ENCODE measurements at places on chromosomes 12 and 14.

DNA sequence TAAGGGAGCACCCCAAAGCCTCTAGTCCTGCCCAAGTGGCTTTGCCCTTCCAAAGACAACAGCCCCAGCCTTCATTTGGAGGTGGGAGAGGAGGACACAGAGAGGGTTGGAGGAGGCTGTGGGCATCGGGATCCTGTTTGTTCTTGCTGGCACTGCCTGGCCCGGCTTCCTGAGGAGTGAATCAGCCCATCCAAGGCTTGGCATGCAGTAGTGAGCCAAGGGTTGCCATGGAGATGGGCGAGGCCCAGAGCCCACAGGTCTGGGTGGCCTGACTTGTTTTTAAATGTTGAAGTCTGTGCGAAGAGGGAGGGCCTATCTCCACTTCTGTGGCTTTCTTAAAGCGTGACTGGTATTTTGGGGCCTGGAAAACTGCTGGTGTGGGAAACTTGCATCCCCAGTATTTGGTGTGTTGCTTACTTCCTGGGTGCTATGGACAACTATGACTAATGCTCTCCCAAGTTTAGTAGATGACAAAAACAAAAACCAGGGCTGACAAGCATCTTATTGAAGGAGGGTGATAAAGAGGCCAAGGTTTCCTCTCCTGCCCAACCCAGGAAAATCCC lies 15.8 kb downstream of the CD9 start:
- peak; percentile 45 for DNase-seq

GRCh38 chr14:103483600-103483999 lies 39.0 kb downstream of the CKB start:
- DNase-seq: no peak

- DNase-seq: no peak
Measured at GRCh38 chr12:119665164-119665929, 2.6 kb upstream of the PRKAB1 start.

DNA sequence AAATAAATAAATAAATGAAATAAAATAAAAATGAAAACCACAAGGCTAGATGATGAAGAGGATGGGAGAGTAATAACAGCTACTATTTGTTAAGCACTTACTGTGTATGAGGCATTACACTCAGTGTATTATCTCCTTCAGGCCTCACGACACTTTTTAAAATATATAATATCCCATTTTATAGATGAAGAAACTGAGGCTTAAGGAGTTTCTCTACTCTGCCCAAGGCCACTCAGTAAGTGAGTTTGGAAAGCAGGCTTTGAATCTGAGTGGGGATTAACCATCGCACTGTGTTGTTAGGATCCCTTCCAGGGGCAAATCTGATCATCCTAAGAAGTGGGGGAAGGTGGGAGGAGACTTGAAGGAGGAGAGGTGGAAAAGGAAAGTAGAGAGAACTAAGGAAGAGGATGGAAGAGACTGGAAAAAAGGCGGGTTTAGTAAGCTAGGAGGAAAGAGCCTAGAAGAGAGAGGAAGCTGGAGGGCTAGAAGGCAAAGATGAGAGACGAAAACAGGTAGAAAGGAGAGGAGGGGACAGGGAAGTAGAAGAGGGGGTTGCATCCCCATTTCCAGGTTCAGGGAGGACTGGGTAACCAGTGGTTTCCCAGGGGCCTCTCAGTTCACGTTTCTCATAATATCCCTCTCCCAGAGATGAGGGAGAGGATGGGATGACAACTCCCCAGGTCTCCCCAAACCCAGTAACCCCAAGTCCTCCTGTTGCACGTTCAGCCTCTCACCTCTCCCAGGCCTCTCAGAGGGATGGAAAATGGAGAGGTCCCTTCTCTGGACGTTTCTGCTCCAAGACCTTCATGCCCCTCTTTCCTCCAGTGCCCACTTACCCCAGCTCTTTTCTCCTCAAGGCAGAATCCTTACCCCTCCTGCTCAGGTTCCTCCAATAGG lies 1.7 kb downstream of the STAT6 start:
- no peak for DNase-seq

GRCh38 chr12:129195081-129195480 lies 341.8 kb downstream of the GLT1D1 start:
- no peak for DNase-seq

DNA sequence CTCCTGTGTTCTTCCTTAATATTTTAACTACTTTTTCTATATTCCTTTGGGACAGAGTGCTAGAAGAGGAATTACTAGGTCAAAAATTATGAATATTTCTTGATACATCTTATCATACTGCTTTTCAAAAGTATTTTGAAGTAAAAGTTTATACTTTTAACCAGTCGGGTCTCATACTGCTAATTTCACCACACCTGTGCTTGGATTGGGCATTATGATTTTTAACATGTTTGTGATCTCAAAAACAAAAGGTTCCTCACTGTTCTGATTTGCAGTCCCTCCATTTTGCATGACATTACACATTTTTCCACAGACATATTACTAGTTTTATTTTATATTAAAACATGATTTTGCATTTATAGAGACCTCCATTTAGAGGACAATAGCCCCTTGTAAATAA lies 32.9 kb downstream of the MRPL42 start:
- DNase-seq: no peak

DNA sequence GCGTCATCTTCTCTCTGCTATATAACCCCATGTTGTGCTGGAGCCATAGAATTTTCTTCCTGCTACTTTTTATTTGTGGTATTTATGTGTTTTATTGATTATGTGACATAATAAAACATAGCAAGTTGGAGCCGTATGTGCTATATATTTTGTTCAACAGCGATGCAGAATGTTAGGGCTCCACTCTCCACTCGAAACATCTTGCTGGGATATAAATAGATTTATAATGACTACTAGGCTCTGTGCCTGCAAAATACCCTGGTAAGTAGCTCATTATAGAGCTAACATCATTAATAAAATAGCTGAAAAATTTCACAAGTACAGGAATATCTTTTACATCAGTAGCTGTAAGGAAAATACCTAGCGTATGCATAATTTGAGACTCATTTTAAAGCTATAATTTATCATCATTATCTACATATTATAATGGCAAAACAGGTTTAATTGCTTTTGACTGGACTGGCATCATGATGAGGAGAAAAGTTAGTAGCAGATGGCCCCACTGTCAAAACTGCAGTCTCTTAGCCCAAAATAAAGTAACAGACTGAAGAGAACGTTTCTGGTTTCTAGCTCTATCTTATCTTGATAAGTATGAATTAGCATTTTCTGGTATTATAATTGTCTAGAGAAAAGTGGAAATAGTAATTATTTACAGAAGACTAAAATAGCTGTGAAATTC lies 263.0 kb downstream of the NEDD1 start:
- DNase-seq: peak; percentile 91

- DNase-seq: no peak
Measured at GRCh38 chr12:46647034-46647433, 178.8 kb downstream of the SLC38A4 start.

DNA sequence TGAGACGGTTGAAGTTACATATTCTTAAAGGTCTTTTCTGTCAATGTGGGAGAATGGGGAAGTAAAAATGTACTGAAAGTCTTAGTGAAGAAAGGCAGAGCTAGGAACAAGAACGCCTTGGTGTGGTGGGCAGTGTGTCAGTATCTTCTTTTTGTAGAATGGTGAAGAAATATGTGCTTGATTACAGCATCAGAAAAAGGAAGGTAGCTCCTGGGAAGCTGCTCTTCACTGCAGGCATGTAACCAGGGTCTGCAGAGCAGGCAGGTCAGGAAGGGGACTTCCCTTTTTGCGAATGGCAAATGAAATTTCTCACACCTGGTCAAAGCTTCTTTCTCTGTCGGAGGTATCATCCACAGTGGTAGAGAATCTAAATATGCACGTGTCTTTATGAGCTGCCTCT lies 226.2 kb downstream of the ADAMTS20 start:
- DNase-seq: no peak

GRCh38 chr14:61491876-61492434 lies 170.6 kb downstream of the PRKCH start:
- no peak for DNase-seq

DNA sequence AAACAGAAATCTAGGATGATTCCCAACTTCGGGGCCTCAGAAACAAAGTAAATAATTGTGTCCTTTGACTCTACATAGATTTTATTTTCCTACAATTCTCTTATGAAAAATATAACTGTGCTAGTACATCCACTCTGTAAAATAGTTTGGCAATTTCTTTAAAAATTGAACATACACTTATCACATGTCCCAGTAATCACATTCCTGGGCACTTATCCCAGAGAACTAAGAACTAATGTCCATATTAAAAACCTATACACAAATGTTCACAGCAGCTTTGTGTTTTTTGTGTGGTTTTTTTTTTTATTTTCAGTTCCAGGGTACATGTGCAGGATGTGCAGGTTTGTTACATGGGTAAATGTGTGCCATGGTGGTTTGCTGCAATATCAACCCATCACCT lies 99.0 kb downstream of the KCNH5 start:
- DNase-seq: no peak

GRCh38 chr14:79745046-79745445 lies 466.3 kb downstream of the DIO2 start:
- no peak for DNase-seq

- no peak for DNase-seq
Measured at GRCh38 chr12:16568873-16569272, 37.1 kb downstream of the LMO3 start.

DNA sequence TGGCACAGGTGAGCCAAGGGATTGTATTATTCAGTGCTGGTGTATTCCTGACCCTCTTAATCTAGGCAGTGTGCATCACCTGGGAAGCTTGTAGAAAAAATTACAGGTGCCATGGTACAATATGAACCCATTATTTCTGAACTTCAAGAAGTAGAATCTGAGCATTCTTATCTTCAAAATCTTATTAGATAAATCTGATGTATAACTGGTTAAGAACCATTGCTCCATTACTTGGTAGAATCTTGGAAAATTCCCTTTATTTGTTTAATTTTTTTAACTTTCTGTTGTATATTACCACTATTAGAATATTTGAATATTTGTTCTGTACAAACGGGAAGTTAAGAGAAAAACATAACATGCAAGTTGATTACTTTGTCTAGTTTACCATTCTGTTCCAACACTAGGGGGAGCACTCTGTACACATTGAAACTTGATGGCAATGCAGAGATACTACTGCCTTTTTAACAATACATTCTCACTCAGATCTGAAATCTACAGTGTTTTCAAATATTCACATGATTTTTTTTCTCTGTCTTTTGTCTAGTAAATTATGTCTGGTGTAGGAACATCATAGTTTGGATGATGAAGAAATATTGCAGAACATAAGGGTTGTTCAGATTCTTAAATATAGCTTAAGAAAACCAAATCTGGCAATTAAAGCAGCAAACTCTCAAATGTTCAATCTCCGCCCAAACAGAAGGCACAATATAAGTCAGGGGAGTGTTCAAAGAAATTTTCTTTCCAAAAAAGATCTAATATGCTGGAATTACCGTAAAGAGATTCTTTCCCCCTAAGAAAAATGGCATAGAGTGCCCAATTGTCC lies 196.6 kb downstream of the PCNX1 start:
- DNase-seq: peak; percentile 51

- no peak for DNase-seq
Measured at GRCh38 chr14:23439107-23439835, 3.8 kb upstream of the MYH7 start.

DNA sequence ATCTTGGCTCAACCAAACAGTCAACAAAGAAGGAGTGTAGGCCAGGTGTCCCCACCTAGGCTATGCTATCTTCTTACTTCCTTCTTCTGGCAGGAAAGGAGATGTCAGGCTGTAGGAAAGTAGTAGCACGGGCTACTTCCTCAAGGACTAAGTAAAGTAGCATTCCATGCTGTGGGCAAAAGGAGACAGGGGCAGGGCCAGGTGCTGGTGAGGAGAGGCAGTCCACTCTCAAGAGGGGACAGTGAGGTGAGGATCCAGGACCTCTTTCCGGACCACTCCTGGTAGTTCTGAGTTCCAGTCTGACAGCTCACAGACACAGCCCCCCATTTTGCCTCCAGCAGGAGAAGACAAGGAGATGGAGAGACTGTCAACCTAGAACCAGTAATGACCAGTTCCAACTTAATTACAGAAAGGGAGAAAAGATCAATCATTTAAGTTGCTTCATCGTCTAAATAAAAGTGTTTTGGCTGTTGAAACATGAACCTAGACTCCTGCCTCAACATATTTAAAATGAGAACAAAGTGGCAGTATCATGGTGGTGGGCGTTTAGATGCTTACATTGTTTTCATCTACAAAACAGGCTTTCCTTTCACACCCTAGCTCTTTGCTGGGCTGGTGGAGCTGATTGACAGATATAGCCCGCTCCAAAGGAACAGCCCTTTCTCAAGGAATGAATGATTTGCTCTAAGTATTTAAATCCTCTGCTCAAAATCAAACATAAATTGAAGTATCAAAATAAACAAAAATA lies 5.1 kb upstream of the SSTR1 start:
- DNase-seq: no peak

DNA sequence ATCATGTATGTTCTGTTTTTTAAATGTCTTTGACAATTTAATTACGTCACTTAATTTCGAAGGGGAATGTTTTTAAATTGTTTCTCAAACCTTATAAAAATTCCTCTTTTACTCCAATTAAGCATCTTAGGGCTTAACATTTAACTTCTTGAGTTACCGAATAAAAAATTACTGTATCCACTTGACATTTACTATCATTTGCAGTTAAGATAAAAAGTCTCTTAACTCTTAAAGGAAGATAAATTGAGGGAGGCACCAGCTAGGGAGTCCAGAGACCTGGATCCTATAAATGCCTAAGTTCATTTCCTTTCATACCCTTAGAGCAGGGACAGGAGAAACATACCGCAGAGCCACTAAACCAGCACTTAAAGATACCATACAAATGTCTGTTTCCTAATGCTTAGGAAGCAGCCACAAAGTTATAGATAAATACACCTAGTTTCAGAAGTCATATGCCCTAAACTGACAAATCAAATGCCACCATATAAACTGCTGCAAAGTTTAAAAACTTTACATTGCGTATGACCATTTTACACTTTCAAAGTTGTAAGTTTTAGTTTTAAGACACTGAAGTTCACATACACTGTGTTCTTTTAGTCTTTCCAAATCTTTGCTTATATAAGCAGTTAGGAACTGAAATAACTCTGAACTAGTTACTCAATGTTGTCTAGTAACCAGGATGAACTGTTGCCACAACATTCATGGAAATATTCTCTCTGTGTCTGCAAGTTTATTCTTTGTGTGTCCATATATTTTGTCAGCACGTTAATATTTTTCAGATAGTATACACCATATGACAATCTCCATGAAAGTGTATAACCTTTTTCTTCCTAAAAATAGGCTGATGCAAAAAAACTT lies 71.2 kb downstream of the GALNT4 start:
- DNase-seq: no peak

DNA sequence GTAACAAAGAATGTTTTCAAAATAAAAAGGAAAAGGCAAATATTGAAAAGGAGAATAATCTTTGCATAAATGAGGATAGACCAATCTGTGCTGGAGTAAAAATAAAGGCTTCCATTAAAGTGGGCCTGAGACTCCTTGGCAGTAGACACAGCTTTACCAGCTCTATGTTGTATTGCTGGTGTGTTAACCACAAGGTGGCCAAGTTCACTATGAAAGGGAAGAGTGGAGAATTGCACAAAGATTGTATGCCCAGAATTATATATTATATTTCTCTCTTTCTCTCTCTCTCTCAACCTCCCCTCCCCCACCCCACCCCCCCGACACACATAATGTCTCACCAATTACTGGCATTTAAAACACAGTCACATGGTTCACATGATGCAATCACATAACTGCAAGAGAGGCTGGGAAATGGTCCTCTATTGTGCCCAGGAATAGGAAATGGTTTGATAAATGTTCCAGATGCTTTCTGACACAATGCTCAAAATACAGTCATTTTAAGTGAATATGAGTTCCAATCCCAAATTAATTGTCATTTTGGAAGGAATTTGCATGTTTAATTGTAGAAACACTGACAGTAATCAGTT lies 222.6 kb upstream of the SYT1 start:
- no peak for DNase-seq

- no peak for DNase-seq
Measured at GRCh38 chr14:71202881-71203280, 295.6 kb downstream of the PCNX1 start.
